ENCODE measurements at places on chromosomes 13 and 19.

GRCh38 chr19:55640577-55641425 lies at the start of gene ZNF580:
Gene ZNF580 (plus strand): TSS chr19:55641002. CDS start chr19:55642509, 1,507 bp downstream.
- no peak for DNase-seq

GRCh38 chr13:84865783-84866221 lies 933.4 kb downstream of the SLITRK6 start:
- DNase-seq, result no peak

- no peak for DNase-seq
Observed at GRCh38 chr13:89214185-89214584, 1543.0 kb downstream of the SLITRK5 start.

GRCh38 chr13:33535061-33535460 lies 249.5 kb upstream of the STARD13 start:
- DNase-seq, result no peak

DNA sequence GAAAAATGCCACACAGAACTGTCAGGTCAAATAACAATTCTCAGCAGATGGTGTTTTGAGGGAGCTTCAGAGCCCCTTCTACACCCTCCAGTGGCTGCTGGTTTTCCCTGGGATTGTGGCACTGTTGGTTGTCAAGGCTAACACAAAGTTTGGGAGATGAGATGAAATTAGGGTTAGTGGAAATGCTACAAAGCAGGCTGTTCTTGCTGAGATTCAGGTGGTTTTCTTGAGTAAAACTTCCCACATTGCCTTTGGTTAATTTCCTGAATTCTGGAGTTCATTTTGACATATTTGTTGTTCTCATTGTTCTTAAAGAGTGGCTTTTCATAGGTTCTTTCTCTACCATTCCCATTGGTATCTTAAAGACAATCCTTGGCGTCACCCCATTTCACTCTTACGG lies 22.1 kb downstream of the MED4 start:
- no peak for DNase-seq

GRCh38 chr13:43936647-43937046 lies 56.9 kb downstream of the LACC1 start:
- no peak for DNase-seq

DNA sequence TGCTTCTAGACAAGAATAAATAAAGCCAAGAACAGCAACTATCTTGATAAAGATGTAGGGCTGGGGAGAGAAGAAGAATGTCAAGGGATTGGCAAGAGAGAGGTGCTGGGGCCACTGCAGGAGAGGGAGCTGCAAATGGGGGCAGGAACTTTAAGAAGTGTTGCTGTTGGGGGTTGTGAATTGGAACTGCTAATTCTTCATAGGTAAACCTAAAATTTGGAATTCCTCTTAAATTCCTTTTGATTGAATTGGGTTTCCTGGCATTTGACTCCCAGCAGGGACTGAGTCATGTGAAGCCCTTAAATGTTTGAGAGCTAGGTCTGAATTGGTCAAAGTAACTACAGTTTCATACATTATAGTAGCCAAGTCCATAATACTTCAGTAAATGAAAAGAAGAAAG lies 305.6 kb upstream of the TMTC4 start:
- DNase-seq, result no peak

GRCh38 chr19:1524287-1524971 lies 552 bp downstream of the PLK5 start:
- DNase-seq, result no peak

DNA sequence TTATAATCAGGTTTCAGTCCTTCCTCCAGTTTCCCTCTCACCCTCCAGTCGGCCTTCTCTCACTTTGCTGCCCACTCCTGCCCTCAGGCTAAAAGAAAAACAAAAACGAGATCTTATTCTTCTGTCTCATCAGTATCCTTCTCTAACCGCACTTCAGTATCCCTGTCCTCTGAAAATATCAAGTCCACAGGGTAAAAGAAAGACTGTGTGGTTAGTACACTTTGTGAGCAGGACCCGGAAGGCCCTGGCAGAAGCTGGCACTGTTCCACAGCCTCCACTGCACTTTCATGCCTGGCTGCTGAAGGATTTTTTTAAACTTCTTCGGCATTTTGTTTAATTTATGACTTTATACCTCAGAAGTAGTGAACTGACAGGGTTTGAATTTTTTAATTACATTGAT lies 51.8 kb downstream of the TM9SF2 start:
- DNase-seq, result no peak

DNA sequence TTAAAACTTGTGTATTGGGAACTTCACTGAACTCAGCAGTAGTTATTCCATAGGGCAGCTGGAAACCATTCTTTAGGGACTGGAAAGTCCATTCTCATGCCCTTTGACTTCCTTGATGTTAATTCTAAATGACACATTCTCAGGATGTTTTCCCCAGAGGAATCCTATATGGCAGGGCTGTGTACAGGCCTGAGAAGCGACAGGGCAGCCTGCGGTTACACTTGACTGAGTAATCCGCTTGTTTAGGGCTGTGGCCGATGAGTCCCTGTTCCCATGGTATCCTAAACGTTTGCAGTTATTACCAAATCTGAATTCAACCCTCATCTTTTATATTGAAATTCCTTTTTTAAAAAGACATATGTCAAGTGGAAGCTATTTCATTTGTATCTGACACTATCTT lies 83.5 kb downstream of the COL4A2 start:
- DNase-seq, result no peak

GRCh38 chr19:10921910-10922637 lies 6.4 kb downstream of the YIPF2 start:
- no peak for DNase-seq

GRCh38 chr13:87311165-87311564 lies 360.0 kb upstream of the SLITRK5 start:
- DNase-seq, result no peak

DNA sequence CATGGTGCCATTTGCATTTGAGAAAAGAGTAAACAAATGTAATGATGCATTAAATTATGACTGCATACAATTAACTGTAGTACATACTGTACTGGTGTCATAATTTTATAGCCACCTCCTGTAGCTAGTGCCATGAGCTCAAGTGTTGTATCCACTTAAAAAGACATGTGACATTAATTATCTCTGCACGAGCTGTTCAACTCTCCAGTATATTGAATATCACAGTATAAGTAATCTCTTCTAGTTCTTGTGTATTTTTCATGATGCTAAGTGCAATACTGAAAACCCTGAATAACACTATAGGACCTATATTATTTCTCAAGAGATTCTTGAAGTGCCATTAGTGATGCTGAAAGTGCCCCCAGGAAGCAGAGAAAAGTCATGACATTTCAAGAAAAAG lies 387.3 kb downstream of the PCDH17 start:
- no peak for DNase-seq

- DNase-seq, result no peak
Observed at GRCh38 chr19:18975869-18976268, 34.9 kb upstream of the HOMER3 start.

GRCh38 chr13:101492251-101492910 lies 39.9 kb downstream of the ITGBL1 start:
- no peak for DNase-seq

DNA sequence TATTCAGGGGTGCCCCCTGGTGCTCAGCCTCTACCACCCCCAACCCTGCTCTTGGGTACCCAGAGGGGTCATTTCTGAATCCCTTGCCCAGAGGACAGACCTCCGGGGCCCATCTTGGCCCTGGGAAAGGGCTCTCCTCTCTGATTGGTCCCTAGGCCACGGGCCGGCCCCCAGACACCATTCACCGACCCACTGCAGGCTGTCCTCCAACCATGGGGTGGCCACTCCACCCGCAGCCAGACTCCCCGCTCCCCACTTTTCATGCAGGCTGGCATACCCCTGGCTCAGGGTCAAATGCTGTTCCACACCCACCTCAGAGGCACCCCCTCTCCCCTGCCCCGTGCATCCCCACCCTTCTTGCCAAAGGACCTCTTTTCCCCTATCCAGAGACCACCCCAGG lies 14.8 kb downstream of the SMIM24 start:
- DNase-seq, result no peak

GRCh38 chr13:93862259-93862658 lies 617.2 kb downstream of the DCT start:
- DNase-seq, result no peak

- no peak for DNase-seq
Observed at GRCh38 chr13:71875823-71876222, 8.8 kb upstream of the DACH1 start.

GRCh38 chr19:18992696-18993095 lies 40.6 kb downstream of the SUGP2 start:
- no peak for DNase-seq

Data from stimulated activated CD8-positive, alpha-beta memory T cell treated with anti-CD3 and anti-CD28 coated beads, Interleukin-7, amount 100 ng/mL, for 4 hours (primary cell).